ENCODE measurements at places on chromosomes 12 and 14.
A peak's percentile ranks its signal among the peaks of the same experiment; 100 is the strongest.

GRCh38 chr12:131831635-131832041 lies 3.4 kb downstream of the MMP17 start:
- DNase-seq: peak; percentile 91

DNA sequence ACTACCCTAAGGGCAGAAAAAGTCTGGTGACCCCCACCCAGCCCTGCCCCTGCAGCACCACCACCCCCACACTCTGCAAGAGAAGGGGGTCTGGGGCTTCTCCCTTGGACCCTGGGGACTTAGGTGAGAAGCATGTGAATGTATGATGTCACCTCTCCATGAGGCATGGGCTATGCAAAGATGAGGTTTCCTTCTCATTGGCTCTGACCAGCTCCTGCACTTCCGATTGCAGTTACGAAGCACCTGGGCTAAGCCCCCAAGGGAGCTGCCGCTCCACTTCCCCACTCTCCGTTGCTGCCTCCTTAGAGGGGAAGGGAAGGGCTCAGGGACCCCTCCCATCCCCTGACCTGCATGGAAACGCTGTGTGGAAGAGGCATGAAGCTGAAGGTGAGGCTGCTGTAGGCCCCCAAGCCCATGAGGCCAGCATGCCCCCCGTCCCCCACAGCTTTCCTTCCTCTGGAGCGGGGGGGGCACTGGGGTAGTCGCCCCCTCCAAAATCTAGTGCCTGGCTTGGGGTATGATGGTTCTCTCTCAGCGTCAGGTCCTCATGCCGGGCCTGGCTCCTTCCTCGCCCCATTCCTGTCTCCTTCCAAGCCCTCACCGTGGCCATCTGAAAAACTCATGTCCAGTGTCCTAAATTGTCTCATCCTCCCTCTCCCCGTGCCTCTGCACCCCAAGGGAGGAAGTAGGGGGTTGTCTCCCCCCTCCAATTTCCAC lies 5.5 kb upstream of the DDX23 start:
- no peak for DNase-seq

GRCh38 chr12:130116791-130117190 lies 45.5 kb upstream of the FZD10 start:
- no peak for DNase-seq

DNA sequence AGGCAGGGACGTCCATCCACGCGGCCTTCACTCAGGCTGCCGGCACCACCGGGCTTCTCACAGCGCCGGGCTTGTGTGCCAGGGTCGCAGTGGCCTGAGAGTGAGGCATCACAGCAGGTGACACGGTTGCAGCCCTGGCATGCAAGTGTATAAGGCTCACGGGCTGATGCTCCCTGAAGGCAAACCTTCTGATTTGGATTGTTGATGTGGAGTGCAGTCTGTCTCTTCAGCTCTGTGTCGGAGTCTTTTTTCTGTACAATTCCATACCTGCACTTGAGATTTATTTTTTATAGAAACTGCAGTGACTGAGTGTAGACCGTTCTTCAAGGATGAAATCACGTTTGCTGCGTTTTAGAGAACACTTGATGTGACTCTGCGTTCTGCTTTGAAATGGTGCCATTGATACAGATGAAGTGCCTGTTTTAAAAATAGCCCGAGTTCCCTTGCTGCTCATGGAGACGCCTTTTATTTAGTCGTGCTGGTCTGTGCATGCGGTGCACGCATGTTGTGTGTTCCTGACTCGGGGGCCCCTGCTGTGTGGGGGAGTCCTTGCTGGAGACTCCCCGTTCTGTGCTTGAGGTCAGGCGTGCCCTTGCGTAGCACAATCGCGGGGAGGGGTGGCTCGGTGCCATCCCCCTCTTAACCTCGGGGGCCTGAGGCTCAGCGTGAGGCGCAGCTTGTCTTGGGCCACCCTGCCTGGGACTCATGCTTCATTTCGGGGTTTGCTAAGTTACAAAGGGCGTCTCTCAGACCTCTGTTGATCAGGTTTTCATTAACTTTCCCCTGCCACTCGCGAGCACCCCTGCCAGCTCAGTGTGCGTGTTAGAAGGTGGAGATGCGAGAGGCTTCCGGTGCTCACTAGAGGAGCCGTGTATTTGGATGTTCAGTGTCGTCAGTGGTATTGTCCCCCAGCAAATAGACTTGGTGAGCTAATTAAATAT lies 21.6 kb upstream of the AMN start:
- DNase-seq: no peak

GRCh38 chr14:68672609-68673285 lies 120.1 kb downstream of the ZFP36L1 start:
- no peak for DNase-seq

- DNase-seq: no peak
Measured at GRCh38 chr14:89760086-89760485, 194.4 kb downstream of the EFCAB11 start.

- no peak for DNase-seq
Measured at GRCh38 chr14:75370416-75371205, 57.2 kb upstream of the JDP2 start.

GRCh38 chr12:111773801-111774551 lies 7.2 kb downstream of the ALDH2 start:
- peak; percentile 89 for DNase-seq

DNA sequence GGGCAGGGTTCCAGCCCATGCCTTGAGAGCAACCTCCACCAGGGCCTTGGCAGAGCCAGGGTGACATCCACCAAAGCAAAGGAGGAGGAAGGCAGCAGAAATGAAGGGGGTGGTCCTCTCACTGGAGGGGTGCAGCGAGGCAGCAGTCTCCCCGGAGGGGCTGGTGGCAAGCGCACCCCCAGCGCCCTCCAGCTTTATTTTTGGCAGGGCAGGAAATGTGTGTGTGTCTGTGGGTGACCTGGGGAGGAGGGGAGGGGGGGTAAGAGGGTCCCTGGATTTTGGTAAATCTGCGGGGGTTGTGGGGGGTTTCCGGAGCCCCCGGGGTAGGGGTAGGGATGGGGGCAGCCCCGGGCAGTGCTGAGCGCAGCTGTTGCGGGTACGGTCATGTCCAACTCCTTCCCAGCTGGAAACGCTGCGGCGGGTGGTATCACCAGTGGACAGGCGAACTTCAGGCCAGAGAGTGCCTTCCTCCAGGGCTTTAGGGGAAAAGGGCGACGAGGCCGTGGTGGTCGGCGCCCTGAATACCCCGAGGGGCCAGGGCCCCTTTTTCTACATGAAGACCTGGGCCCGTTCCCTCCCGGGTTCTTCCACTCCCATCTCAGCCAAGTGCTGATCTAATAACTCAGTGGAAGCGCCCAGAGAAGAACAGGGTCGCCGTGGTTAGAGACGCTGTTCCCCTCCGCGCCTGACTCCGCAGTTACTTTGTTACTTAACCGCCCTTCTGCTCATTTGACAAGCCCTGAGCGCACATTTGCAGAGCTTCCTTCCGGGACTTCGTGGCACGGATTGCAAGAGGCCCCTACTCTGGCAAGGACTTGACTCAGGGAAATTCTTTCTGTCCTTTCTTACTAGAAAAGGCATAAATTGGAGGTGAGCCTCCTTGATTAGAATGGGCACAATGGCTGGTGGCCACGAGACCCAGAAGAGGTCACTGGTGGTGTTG lies 55.2 kb downstream of the FOS start:
- no peak for DNase-seq

GRCh38 chr12:109612975-109613502 lies 39.4 kb downstream of the MVK start:
- DNase-seq: no peak

Data from AG09319 (cell line).